Thymus (tissue), 14 donors: ENCODE measurements at places on chromosomes 11 and 22. TPM values are rescaled to one million over a fixed set of nuclear protein-coding genes. Genes with fewer than 3 reads are reported as not detected.

Gene TMPRSS13
- total RNA-seq, result 1.5 TPM

Gene DKK3
- total RNA-seq, result 7.5 TPM

Gene EEF1G
- total RNA-seq, result 1,700 TPM

Gene PCSK7
- total RNA-seq, result 25.4 TPM

Gene GAL3ST1
- 0.09 TPM for total RNA-seq

Gene FGF3
- 0.19 TPM for total RNA-seq

Gene OR2AG1
- total RNA-seq, result not detected

Gene SAA4
- 0.61 TPM for total RNA-seq

GRCh38 chr11:38461751-38462150 is 1863.7 kb upstream of the RAG2 start:
- DNase-seq, result no peak

DNA sequence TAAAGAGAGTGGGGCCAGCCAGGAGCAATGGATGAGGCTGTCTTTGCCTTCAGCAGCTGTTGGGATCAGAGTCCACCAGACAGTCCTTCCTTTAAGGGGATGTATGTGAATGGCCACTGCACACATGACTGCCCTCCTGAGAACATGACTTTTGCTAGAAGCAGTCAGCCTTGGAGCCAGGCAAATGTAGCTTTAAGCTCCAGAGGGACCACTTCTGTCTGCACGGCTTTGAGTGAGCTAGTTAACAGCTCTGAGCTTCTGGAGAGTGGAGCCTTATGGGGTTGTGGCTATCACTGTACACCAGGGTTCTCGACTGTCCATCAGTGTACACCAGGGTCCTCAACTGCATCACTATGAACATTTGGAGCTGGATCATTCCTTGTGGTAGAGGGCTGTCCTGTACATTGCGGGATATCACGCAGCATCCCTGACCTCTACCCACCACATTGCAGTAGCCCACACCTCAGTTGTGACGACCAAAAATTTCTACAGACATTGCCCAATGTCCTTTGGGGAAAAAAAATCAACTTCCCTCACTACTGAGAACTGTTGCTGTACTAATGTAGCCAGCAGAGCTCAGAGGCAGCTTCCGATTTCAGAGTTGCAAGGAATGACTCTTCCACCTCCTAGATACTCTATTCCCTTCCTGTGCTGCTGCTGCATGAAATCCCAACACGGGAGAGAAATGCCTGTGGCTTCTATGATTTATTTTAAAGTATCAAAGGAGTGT is 169.4 kb downstream of the MYO18B start:
- DNase-seq, result no peak

GRCh38 chr11:128715691-128716561 is 22.1 kb downstream of the FLI1 start:
- no peak for DNase-seq

DNA sequence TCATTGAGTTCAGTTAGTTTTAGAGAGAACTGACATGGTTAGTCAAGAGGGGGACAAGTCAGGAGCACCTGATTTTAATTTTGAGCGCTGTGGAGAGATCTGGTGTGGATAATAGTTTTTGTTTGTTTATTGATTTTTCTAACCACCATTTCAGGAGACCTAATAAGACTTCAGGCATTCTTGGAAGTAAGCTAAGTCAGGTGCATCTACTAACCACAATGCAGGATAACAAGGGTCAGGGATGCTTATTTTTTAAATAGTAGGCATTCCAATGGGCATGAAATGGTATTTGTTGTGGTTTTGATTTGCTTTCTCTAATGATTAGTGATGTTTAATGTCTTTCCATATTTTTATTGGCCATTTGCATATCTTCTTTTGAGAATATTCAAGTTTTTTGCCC is 212.1 kb downstream of the NAV2 start:
- DNase-seq, result no peak

DNA sequence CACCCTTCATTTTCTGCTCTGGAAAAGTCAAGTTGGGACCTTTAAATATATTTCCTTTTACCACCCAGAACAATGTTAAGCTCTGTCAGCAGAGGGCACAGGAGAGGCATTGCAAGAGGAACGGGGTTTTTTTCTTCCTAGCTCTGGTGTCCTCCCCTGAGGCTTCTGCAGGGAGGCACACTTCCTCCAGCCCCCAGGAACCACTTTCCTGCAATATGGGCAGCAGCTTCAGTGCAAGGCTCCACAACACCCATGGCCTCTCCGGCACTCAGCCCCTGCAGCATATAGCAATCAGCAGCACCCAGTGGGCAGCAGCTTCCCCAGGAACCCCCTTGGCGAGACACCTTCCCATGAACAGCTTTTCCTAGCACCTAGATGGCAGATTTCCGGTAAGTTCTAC is 101.4 kb downstream of the SYT9 start:
- no peak for DNase-seq

DNA sequence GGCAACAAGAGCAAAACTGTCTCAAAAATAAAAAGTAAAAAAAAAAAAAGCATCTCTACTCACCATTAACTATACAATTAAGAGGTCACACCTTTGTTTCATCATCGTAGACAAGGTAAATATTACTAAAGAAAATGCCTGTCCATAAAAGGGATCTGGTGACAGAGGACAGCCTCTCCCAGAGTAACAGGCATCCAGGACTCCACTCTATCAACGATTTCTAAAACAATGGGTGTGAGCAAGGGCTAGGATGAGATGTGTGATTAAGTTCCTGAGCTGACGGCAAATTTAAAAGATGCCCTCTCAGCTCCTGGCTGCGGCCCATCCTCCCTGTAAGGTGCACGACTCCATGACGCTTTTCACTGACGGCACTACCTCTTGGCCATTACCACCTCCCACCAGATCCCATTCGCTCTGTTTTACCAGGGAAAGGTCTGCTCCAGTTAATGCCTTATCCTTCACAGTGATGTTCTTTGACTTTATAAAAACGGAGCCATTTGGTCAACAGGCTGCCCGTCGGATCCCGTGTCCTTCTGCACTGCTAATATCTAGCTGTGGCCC is 2.3 kb upstream of the TMEM45B start:
- DNase-seq, result no peak
